Smooth muscle cell of bladder (primary cell): ENCODE measurements at places on chromosomes 4 and X. TPM values are rescaled to one million over a fixed set of nuclear protein-coding genes. Genes with fewer than 3 reads are reported as not detected.

Gene SERPINA7
- total RNA-seq: not detected in 2 replicates

Gene LNX1
- 1.7 and 6.5 TPM in 2 replicates for total RNA-seq

Gene MXRA5
- 15.9 and 21.1 TPM in 2 replicates for total RNA-seq

Gene UTP3
- total RNA-seq: 15.4 and 22.6 TPM in 2 replicates
